ENCODE measurements at places on chromosomes 16 and 17. TPM values are rescaled to one million over a fixed set of nuclear protein-coding genes. Genes with fewer than 3 reads are reported as not detected.

GRCh38 chr17:30323895-30324319, 9.9 kb downstream of the TMIGD1 start:
- no peak for DNase-seq

DNA sequence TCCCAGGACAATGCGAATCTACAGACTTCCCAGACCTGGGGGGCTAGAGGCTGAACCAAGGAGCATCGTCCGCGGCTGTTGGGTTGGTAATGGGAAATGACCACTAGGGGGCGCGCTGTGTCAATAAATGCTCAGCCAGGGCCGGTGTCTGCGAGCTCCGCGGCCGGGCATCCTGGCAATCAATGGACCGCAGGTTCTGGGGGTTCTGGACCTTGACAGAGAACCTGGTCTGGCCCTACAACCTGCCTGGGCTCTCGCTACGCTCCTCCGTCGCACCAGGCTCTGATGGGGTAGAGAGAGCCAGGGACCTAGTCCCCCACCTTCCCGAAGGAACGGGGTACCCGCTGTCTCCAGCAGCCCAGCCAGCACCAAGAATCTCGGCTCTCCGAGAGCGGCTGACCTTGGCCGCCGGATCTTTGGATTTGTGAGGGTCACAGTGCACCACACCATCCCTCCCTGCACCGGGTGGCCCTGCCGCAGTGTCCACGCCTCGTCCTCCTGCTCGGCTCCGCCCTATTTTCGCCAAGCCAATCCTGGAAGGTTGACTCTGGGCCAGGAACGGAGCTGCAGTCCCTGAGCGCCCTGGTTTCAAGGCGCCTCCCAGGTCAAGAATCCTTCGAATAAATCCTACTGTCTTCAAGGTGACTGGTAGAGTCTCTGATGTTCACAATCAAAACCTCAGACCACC, 20.4 kb upstream of the BEAN1 start:
- DNase-seq, result no peak

SCNN1B gene
- total RNA-seq, result not detected

CAMKK1 gene
- total RNA-seq, result 7.8 TPM

- no peak for DNase-seq
Observed at GRCh38 chr17:4849011-4849536, 15.9 kb downstream of the MINK1 start.

DNA sequence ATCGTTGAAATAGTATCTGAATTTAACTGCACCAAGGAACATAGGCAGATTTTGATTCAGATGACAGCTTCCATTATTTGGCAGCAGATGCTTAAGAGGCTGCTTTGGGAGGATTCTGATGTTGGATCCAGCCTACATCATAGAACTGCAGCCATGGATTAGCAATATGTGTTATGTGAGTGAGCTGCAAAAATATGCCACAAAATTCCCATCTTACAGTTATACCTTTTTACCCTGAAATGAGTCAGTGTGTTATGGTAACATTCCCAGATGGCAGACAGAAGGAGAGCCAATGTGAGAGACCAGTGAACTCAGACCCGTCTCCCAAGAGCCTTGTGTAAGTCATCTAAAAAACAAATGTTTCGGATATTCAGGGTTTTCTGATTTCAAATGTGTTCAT, 206.1 kb downstream of the CDH13 start:
- DNase-seq, result no peak

LGALS9B gene
- total RNA-seq, result not detected

DNA sequence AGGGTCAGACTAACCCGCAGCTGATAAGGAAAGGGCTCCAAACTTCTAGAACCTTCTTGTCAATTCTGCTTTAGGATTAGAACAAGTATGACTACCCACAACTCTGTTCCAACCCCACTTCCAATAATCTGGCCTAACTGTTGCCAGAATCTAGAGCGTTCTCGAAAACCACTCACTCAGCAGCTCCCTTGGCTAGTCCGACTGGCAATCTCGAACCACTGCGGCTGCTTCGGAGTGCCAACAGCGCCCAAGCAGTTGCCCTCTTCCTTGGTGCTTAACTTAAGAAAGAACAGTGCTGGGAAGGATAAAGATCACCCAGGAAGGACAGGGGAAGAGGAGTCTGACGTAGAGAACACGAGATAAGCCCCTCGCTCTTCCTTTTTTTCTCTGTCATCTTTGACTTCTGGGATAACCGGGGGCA, 818 bp downstream of the DNAJC7 start:
- no peak for DNase-seq

GRCh38 chr16:26993963-26994362, 72.8 kb upstream of the C16orf82 start:
- no peak for DNase-seq

CCDC40 gene
- total RNA-seq, result 4.8 TPM

DNA sequence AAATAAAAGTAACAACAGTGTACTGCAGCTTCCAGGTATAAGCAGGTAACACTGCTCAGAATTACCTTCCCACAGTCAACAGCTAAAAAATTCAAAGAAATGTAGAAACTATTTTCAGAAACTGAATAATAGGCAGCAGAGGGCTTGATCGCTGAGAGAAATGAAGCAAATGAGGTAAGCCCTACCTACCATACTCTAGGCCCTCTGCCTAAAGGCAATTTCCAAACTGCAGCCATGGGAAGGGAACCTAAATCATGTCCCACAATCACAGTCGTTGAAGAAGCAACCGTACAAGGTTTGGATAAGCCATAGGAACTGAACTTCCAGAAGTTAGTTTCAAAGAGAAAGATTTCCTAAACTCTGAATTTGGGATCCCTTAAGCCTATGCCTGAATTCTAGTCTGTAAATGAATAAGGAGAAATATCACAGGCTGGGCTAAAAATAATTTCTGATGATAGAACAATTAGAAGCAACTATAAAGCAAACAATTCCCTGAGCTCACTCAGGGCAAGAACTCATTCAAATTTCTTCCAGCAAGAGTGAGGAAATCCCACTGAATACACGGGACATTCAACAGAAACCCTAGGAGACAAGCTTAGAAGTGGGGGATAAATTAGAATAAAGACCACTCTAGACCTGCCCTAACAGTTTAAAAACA, 24.5 kb downstream of the NCOR1 start:
- no peak for DNase-seq

NECAB2 gene
- not detected for total RNA-seq

- DNase-seq, result no peak
Observed at GRCh38 chr16:75495076-75495674, at the start of gene CHST6. Gene CHST6, minus strand, starts transcription at chr16:75495441. Its CDS starts 15,613 bp downstream, at chr16:75479828.
